ENCODE measurements at places on chromosomes 2 and 18.

DNA sequence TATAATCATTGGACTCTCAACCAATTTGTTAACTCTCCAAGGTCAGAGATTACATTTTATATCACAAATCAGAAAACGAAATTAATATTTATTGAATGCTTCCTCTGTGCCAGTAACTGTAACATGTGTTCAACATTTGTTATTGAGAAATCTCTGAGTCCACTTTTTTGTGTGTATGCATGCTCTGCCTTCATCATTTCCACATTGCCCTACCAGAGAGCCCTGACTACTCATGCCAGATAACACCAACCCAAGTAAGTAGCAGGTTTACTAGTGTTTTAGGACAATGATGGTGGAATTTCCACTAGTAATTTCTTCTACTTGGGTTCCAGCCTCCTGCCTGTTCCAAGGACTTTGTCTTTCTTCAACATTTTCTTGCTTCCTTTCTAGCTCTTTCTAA, 14.2 kb upstream of the FAP start:
- no peak for DNase-seq

- no peak for DNase-seq
Observed at GRCh38 chr2:8577573-8577972, 104.3 kb upstream of the ID2 start.

GRCh38 chr2:140067661-140068060, 1287.5 kb upstream of the NXPH2 start:
- no peak for DNase-seq

DNA sequence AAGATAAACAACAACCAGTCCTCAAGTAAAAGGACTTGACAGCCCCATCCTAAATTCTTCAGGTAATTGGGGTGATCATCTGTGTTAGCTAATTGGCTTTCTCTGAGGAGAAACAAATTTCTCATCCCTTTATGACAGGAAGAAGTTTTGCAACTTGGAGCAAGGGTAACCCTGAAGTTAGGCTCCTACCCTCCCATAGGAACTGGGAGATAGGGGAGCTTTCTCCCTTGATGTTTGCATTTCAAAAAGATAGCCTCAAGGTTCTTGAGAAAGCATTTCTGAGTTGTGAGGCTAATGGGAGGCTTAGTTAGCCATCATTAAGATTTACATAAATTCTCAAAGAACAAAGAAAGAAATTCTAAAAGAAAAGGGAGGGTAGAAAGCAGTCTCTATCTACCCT, 95.4 kb downstream of the MAP2 start:
- DNase-seq, result no peak

GRCh38 chr18:22032392-22032961, 136.9 kb upstream of the GATA6 start:
- no peak for DNase-seq

GRCh38 chr18:79951545-79952455, at the start of gene SLC66A2:
Gene SLC66A2 (minus strand): TSS chr18:79951653. CDS start chr18:79950926, 727 bp downstream.
- peak; percentile 90 for DNase-seq

All from activated T-cell treated with anti-CD3 and anti-CD28 coated beads for 24 hours (primary cell).